IMR-90 (cell line): ENCODE measurements at places on chromosomes 11 and 22. TPM values are rescaled to one million over a fixed set of nuclear protein-coding genes. Genes with fewer than 3 reads are reported as not detected.

OTUB1 gene
- total RNA-seq, result 53.6 and 69.0 TPM in 2 replicates

OR51E2 gene
- 0.56 and 0.72 TPM in 2 replicates for total RNA-seq

GRCh38 chr11:29173660-29174062 lies 843.2 kb downstream of the KCNA4 start:
- peaks cover 6% of the 10 kb centered on the region for H3K4me1 ChIP-seq
- peak; percentile 99 for DNase-seq
- peak overlapping the region; percentile 99; the same call in 1 of the 2 replicates for H3K27ac ChIP-seq

- H3K27ac ChIP-seq, result peak overlapping the region; percentile 97
- H3K27me3 ChIP-seq, result no peaks in the 10 kb centered on the region
- peaks cover 14% of the 10 kb centered on the region for H3K36me3 ChIP-seq
- no peak overlapping the region for H3K4me3 ChIP-seq
Measured at GRCh38 chr11:122192634-122193255, 76.7 kb upstream of the BLID start.

- no peak overlapping the region for H3K4me3 ChIP-seq
- H3K36me3 ChIP-seq, result no peaks in the 10 kb centered on the region
- no peaks in the 10 kb centered on the region for H3K27me3 ChIP-seq
- no peaks in the 10 kb centered on the region for H3K4me1 ChIP-seq
Measured at GRCh38 chr22:48537343-48537680, 1290.4 kb downstream of the BRD1 start.

DNA sequence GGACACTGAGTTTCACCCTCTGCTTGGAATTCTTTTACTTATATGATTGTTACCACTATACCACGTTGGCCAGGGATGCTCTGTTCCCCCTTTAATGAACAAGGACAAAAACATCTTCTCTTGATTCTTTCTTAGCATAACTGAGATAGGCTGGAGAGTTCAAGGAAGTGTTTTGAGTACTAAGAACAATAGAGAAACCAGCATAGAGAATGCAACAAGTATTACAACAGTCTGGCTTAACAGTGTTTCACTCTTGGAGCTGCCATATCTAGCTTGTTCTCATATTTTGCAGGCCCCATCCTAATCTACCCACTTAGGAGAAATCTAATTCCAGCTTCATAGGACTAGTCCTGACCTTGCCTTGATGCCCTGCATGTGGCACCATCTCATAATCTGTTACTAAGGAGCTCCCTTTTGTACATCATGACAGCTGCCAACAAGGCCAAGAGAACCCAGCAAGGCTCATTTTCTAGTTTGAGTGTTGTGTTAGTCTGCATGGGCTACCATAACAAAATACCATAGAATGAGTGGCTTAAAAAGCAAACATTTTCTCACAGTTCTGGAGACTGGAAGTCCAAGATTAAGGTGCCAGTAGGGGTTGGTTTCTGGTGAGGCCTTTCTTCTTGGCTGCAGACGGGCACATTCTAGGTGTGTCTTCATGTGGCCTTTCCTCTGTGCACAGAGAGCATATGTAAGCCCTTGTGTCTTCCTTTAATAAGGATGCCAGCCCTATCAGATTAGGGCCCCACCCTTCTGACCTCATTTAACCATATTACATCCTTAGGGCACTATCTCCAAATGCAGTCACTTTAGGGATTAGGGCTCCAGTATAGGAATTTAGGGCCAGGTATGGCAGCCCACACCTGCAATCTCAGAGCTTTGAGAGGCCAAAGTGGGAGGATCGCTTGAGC lies 37.8 kb downstream of the PACS1 start:
- peaks cover 13% of the 10 kb centered on the region for H3K4me1 ChIP-seq
- H3K27ac ChIP-seq, result no peak overlapping the region
- DNase-seq, result no peak
- H3K36me3 ChIP-seq, result no peaks in the 10 kb centered on the region
- no peaks in the 10 kb centered on the region for H3K27me3 ChIP-seq
